ENCODE measurements at places on chromosomes 4 and X.

GRCh38 chr4:74418063-74418670 lies 26.8 kb upstream of the AREG start:
- no peak for DNase-seq

GRCh38 chrX:119942173-119942819 lies 1.3 kb downstream of the NKAP start:
- DNase-seq: no peak

- no peak for DNase-seq
These were observed 78.8 kb downstream of the COQ2 start for GRCh38 chr4:83205760-83206159.

DNA sequence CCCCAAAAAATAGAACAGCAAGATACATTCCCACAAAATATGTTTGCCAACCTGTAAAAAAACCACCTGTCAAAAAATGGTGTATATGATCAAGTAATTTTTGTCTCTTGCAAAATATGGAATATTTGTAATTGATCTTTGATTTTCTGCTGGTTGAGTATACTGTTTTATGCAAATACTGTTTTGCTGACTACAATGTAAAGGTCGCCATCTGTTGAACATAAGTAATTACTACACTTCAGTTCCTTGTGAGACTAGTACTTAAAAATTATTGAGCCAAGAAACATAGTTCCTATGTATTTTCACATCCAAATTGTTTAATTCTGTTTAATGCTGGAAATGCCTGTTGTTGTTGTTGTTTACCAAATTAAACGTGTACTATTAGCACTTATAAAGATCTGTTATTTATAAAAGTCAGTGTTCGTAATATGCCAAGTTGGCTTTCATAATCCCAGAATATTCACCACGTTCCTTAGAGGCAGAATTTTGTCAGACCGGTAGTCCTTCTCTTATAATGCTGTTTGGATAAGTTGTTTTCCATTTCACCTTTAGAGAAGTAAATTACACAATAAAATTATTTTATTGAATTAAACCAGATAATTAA lies 144.2 kb downstream of the PDLIM5 start:
- no peak for DNase-seq

- no peak for DNase-seq
These were observed 640.3 kb downstream of the TRIML1 start for GRCh38 chr4:188779581-188779980.

DNA sequence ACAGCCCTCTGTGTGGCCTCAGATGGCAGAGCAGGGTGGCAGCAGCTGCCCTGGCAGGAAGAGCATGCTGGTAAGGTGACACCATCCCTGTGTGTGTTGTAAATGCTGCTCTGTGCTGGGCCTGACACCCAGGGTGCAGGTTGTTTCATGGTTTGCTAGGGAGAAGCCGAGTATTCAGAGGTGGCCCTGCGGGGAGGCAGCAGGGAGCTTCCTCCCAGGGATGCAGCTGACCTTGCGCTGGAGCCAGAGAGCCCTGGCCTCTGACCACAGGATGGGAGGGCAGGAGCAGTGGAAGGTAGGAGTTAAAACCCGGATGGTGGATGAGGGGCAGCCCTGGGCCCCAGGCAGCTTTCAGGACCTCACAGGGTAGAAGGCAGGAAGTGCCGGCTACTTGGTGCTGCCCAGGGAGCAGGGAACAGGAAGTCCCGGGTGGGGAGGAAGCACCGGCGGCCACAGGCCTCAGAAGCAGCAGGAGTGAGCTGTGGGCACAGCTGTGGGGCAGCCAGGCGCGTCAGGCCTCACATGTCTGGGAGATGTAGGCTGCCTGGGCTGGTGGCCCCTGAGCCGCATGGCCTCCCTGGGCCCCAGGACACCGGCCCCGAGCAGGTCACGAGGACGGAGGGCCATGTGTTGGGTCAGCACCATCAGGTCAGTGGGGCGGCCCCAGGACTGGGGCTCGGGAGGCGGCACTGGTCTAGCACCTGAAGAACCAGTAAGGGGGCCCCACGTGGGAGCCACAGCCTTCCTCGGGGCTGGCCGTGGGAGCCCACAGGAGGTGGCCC lies 19.1 kb downstream of the SH3BP2 start:
- peak; percentile 85 for DNase-seq

- DNase-seq: no peak
These were observed 526.4 kb upstream of the PRKX start for GRCh38 chrX:4239650-4240540.

GRCh38 chr4:178037459-178038214 lies 595.4 kb upstream of the AGA start:
- no peak for DNase-seq
